Omental fat pad (tissue), 4 donors: ENCODE measurements at places on chromosomes 4 and X. TPM values are rescaled to one million over a fixed set of nuclear protein-coding genes. Genes with fewer than 3 reads are reported as not detected.

Gene PNMA5
- total RNA-seq, result not detected

DNA sequence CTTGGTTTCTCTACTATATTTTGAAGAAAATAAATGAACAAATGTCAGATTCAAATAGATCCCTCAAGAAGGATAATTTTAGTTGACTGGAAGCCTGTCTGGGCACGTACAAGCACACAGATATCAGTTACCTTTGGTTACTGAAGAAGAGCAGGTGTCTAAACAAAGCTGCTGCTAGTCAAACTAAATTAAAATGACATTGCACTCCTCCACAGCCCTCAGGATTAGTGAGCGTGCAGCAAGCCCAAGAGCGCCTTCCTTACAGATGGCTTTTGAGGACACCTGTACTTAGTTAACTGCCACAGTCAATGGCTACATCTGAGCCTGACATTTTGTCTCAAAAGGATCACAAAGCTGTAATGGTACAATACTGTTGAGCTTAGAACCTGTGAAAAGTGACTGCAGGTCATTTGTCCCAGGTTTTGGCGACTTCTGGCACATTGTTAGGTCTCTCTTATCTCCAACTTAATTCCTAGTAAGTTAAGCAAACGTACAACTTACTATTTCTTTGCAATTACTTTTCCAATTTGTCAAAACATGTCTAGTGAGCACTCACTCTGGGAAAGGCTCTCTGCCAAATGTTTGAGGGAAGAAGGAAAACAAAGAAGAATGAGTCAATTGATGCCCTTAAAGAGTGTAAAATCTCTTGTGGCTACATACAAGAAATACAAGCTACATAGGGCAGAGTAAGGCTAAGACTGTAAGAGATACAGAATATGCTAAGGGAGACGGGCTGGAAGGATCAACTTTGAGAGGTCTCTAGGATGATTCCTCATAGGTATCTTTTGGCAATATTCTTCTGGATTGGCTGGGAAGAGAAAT is 25.6 kb upstream of the DAPP1 start:
- no peak for DNase-seq

DNA sequence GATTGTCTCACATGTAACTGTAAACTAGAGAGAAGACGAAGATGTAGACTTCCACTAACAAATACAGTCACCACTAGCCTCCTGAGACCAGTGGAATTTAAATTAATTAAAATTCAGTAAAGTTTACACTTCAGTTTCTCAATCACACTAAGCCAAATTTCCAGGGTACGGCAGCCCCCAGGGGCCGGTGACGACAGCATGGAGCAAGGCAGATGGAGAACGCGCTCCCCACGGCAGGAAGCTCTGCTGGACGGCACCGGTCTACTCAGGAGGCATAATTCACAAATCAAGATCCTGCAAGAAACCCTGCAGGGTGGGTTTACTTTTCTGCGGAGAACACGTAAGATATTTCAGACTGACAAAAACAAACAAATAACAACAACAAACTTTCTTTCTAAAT is 80.7 kb downstream of the FAT1 start:
- DNase-seq, result no peak

GRCh38 chr4:126592088-126592487 is 1040.7 kb upstream of the INTU start:
- no peak for DNase-seq

DNA sequence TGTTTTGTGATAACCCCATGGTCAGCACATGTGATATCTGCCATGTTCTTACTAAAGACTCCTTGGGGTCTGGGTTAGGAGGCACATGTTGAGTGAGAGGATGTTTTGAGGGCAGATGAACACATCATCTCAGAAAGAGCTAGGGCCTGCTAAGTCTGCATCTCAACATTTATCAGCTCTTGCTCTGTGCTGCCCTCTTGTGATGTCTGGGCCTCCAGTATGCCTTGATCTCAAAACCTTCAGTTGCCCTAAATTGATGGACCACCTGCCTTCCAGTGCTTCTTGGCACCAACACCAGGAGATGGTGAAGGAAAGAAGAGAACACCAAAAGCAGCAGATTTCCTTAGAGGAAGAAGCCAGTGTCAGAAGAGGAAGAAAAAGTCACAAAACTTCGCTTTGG is 22.5 kb downstream of the MID1 start:
- no peak for DNase-seq

DNA sequence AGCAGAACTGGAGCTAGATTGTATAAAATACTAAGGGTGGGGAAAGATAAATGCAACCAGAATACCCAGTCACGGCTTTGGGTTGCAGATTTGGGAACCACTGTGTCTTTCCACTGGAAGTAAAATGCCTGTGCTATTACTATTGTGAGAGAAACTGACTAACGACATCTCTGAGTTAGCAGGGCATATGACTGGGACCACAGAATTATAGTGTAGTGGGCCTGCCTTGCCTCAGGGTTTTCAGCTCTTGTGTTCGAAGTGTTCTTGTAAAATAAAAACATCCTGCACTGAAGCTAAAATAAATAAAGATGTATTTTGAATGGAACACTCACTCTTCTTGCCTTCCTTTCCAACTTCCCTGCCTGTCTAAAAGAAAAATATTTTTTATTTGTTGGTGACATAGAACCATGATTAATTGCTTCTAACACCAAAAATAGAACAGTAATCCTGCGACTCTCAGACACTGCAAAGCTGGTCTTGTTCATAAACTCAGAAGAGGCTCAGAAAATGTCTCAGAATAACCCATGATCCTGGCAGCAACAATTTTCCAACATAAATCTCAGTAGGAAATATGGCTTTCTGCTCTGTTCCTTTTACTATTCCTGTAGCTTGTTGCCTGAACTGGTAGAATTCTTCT is 104.2 kb downstream of the FAM47B start:
- DNase-seq, result no peak
